Mammary epithelial cell (primary cell): ENCODE measurements at places on chromosomes 2 and 18. TPM values are rescaled to one million over a fixed set of nuclear protein-coding genes. Genes with fewer than 3 reads are reported as not detected.

GRCh38 chr2:196244966-196245365 lies 73.6 kb upstream of the STK17B start:
- peak; percentile 23 for DNase-seq

The LYPD6B gene
- 0.33 and 2.1 TPM in 2 replicates for total RNA-seq

The GPBAR1 gene
- total RNA-seq = 0.45 and 0.49 TPM in 2 replicates

GRCh38 chr2:24970483-24971285 lies 1.1 kb downstream of the DNAJC27 start:
- peak; percentile 47 for DNase-seq

DNA sequence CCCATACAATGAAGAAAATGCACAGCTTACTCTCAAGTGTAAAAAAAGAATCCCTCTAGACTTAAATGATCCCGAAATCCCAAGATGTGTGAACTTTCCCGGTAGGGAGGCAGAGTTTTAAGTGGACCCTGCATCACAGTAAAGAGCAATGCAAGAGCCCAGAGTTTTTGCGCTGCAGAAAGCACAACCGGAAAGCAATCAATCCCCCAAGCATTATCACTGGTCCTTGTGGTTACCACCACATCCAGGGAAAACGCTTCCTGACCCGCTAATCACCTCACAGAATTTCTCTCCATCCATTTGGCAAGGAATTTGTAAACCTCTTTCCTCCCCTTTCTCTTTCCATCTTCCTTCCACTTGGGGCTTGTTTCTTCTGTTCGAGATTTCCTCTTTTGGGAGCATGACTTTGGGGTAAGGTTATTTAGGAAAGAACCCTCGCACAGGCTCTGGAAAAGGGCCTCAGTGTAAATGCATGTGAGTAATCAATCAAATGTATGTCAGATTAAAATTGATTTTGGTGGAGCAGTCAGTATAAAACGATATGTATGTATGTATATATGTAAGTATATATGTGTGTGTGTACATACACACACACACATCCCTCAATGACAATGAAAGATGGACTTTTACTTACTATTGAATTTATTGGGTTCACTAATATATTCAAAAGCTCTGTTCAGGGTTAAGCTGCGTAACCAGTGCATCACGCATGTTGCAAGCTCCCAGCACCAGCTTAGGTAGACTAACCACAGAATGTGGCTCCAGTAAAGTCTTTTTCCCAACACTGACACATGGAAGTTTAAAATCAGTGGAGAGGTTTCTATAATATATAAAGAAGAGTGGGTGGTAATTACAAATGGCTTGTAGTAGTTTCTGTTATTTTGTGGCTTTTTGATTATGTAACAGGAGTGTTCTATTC lies 1.6 kb downstream of the PLCL1 start:
- DNase-seq = no peak

DNA sequence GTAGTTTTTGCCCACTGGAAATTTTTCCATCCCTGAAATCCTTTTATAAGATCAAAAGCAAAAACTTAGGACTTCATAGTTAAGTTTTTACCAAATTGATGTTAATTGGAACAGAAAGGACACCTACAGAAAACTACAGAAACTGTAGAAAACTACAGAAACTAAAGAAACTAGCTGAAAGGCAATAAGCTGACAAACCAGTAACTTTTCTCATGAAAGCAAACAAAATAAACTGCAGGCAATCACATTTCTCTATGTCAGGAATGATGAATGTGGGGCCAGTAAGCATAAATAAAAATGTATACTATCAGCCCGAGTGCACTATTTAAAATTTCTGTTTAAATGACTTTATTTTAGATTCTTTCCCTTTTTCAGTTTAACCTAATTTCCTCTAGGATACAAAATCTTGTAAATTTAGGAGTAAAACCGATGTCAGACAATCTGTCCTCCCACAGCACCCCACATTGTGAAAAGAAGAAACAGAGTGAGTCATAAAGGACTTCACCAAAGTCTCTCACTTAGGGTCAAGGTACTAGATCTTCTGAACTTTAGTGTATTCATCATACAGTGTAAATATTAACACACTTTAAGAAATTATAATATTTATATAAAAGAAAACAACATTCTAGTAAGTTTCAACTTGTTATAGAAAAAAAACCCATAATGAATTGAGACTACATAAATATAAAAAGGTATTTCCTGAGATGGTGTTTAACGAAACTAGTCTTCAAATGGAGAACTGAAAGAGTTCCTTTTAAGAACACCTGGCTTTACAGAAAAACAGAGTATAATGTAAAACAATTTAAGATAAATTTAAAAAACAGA lies 46.6 kb downstream of the USP40 start:
- no peak for DNase-seq

The SERPINB7 gene
- total RNA-seq = 13.5 TPM
